NCI-H1417 treated with DMSO at 0.1 percent for 48 hours (cell line): ENCODE measurements at places on chromosomes 2 and 18.

GRCh38 chr18:67510831-67511230, 5.7 kb downstream of the DSEL start:
- no peak for DNase-seq

DNA sequence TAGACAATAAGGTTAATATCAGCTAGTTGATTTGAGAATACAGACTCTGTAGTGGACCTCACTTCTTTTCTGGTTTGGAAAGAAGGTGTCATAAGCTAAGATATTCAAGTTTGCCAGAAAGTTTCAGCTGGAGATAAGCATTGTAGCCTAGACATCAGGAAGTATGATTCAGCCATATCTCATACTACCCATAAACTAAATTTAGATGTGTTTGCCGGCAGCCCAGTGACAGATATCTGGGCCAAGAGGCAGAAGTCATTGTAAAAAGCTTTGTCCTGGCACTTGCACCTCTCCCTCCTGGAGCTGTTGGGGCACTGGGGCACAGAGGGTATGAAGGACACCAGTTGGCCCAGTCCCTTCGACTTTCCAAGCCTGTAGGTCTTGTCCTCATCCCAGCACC, 128.0 kb downstream of the EPHA4 start:
- DNase-seq, result no peak

GRCh38 chr2:105629634-105630033, 115.1 kb upstream of the NCK2 start:
- no peak for DNase-seq

DNA sequence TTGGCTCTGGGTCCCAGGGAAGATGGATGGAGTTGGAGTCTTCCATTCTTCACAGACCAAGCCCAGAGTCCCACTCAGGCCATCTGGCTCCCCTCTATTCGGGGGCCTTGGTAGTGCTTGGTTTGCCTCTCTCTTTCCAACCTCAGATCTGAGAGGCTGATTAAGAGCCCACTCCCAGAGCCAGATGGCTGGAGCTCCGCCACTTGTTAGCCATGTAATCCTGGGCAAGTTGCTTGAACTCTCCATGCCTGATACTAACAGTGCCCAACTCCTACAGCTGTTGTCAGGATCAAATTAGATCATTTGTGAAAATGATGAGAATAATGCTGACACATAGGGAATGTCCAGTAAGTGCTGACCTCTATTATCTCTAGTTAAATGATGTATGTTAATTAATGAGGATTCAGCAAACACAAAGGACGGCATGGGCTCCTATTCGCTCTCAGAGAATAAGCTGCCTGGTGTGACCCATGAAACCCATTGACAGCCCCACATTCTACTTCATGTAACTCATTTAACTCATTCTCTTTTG, 46.6 kb upstream of the SLC14A1 start:
- no peak for DNase-seq

DNA sequence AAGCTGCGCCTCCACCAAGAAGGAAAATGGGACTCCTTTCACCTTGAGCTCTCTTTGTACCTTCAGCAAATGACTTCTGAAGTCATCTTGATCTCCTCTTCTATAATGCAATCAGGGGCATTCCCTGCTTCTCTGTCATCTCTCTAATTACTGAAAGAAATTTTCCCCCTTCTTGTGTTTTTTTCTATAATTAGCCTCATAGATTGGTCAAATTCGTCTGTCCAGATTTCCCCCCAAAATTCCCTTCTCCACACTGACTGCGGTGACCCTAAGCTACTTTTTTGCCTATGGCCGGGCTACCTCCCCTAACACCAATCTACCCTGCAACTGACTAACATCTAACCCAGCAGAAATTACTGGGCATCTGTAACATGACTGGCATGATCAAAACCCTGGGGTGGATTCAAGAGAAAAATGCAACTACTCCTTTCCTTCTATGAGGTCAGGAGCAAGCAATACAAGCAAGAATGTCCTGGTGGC, 168.6 kb downstream of the BCL2 start:
- DNase-seq, result no peak
